Airway epithelial cell (primary cell): ENCODE measurements at places on chromosomes 3 and 15. TPM values are rescaled to one million over a fixed set of nuclear protein-coding genes. Genes with fewer than 3 reads are reported as not detected.

TMCO5A gene
- not detected in 2 replicates for total RNA-seq

ROPN1B gene
- 0.85 TPM in 1 of 2 replicates, not detected in the other for total RNA-seq

SLC7A14 gene
- total RNA-seq, result not detected in 2 replicates

ZNF619 gene
- 2.3 and 3.7 TPM in 2 replicates for total RNA-seq
